ENCODE measurements at places on chromosomes 3 and 15.

DNA sequence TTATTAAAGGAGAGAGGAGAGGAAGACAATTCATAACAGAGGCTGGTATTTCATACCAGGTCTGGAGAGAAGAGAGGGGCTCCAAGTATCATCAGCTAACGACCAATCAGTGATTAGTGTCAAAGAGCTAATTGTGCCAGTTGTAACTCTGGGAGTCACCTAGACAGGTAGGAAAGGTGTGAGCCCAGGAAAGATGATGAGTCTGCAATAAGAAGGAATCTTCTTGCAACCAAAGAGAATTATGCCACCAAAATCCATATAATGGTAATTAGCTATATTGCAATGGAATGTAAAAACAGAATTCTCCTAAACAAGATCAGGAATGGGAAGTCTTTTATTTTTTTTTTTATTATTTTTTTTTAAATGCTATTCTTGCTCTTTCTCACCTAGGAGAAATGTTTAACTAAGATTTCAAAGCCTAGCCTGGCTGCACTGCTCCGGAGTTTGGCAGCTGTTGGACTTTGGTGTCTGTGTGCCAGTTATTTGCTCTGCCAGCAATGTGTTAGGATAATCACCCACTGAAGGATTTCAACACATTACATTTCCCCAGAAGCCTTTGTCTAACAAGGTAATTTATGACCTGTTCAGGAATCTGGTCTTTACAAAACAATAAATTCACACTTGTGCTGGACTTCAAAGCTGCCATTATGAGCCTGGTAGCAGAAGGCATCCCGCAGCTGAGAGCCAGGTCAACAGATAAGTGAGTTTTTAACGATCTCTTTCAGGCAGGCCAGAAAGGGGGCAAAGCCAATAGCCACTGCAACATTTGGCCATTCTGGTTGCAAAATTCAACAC is 89.4 kb downstream of the FOXB1 start:
- no peak for DNase-seq

GRCh38 chr3:105322570-105323273 is 44.0 kb upstream of the ALCAM start:
- no peak for DNase-seq

DNA sequence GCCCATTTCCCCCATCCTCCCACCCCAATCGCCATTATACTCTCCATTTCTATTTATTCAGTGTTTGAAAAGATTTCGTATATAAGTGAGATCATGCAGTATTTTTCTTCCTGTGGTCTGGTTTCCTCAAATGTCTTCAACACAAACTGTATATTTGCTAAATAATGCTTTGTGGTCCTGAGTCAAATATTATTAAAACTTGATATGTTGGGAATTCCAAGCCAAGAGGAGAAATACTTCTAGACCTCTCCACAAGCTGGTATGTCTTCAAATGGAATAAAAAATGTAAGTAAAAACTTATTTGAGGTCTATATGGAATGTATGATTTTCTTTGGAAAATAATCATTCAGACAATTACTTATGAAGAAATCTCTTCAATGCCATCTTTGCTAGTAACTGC is 122.5 kb upstream of the TSC22D2 start:
- DNase-seq, result no peak

DNA sequence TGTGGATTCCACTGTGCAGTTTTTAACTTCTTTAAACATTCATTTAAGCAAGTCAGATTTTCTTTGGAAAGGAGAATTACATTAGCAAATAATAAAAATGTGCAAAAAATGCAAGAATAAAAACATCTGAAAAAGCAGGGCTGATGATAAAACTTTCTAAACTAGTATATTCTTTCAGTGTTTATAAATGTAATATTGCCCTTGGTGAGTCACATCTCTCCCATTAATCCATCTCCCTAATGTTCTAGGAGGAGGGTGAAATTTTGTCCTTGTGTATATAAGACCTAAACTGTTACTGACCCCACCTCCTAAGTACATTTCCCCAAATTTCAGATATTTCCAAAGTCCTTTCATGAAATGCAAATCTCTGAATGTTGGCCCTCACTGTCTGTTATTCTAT is 28.5 kb upstream of the DCUN1D1 start:
- no peak for DNase-seq

DNA sequence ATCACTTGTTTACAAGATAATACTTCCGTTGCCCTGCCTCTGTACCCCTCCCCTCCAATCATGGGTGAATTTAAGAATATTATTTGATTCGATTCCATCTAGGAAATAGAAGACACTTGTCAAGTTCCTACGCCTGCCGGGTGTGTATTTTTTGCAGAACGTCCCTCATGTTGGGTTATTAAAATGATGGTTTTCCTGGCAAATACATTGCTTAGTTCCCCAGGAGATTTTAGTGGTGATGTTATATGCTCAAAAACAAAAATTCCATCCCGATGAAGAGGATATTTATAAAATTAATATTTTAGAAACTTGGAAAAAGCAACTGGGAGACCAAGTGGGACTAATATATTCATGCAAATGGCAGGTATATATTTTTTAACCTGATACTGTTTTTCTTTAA is 548.4 kb downstream of the EDEM1 start:
- DNase-seq, result no peak

GRCh38 chr3:127545216-127545615 is 45.3 kb downstream of the TPRA1 start:
- DNase-seq, result no peak

DNA sequence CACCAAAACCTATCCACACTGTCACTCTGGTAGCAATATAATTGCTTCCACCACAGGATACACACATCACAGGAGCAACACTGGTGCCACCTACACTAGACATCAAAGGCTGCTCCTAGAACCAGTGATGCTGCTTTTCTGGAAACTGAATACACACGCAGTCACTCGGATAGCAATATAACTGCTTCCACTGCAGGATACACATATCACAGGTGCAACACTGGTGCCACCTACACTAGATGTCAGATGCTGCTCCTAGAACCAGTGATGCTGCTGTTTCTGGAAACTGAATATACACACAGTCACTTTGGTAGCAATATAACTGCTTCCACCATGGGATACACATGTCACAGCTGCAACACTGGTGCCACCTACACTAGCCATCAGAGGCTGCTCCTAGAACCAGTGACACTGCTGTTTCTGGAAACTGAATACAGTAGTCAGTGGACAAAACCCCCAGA is 6.9 kb upstream of the TNFSF10 start:
- DNase-seq, result no peak

DNA sequence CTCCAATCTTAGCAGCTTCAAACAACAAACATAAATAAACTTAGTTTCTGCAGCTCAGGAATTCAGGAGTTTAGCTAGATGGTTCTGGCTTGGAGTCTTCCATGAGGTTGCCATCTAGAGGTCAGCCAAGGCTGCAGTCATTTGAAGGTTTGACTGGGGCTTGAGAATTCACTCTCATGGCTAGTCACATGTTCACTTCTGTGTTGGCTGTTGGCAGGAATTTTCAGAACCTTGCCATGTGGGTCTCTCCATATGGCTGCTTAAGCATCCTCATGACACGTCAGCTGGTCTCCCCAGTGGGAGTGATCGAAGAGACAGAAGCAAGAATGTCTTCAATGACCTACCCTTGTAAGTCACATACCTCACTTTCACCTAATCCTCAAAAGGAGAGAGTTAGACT is 269.2 kb upstream of the CNTN3 start:
- DNase-seq, result peak; percentile 51

- peak; percentile 59 for DNase-seq
These were observed 125.1 kb upstream of the CTDSPL start for GRCh38 chr3:37736624-37737023.

GRCh38 chr3:58776231-58776630 is 109.7 kb upstream of the FAM3D start:
- no peak for DNase-seq

DNA sequence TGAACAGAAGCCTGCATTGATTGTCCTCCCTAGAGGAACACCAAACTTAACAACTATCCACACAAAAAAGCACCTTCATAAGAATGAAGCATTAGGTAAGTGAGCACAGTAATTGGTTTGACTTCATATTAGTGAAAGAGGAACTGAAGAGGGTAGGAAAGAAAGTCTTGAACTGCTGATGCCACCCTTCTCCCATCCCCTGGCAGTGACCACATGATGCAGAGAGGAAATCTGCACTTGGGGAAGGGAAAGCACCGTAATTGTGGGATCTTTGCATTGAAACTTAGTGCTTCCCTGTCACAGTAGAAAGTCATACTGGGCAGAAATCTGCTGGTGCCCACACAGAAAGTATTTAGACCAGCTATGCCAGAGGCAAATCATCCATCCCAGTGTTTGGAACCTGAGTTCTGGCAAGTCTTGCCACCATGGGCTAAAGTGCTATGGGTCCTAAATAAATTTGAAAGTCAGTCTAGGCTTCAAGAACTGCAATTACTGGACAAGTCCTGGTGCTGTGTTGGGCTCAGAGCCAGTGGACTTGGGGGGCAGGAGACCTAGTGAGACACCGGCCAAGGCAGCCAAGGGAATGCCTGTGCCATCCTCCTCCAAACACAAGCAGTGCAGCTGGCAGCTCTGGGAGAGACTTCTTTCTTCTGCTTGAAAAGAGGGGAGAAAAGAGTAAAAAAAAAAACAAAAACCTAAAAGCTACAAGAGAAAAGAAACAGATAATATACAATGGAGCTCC is 63.6 kb downstream of the SLC15A2 start:
- DNase-seq, result no peak

All from Karpas-422 (cell line).